ENCODE measurements at places on chromosomes 5 and 9. TPM values are rescaled to one million over a fixed set of nuclear protein-coding genes. Genes with fewer than 3 reads are reported as not detected.
A peak's percentile ranks its signal among the peaks of the same experiment; 100 is the strongest.

DNA sequence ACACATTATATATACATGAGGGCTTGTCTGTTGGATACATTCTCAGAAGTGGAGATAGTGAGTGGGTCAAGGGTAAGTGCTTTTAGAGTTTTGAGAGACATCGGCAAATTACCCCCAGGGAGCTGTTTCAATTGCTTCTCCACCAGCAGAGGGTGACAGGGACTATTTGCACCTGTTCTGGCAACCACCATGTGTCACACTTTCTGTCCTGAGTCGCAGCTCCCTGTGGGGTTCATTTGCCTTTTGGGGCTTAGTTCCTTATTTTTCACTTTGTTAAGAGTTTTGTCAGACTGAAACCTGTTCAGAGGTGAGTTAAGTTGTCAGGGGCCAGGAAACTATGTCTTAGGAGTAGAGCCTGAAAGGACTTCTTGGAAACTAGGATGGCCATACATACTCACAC lies 20.1 kb upstream of the SLC36A1 start:
- no peak overlapping the region for H3K27ac ChIP-seq
- no peaks in the 10 kb centered on the region for H3K4me1 ChIP-seq
- no peak overlapping the region for H3K4me3 ChIP-seq

- no peaks in the 10 kb centered on the region for H3K36me3 ChIP-seq
- no peak overlapping the region for H3K4me3 ChIP-seq
- DNase-seq, result no peak
- peaks cover 8% of the 10 kb centered on the region for H3K4me1 ChIP-seq
- no peaks in the 10 kb centered on the region for H3K27me3 ChIP-seq
- H3K27ac ChIP-seq, result no peak overlapping the region
Measured at GRCh38 chr5:152606776-152607364, 201.8 kb upstream of the NMUR2 start.

DNA sequence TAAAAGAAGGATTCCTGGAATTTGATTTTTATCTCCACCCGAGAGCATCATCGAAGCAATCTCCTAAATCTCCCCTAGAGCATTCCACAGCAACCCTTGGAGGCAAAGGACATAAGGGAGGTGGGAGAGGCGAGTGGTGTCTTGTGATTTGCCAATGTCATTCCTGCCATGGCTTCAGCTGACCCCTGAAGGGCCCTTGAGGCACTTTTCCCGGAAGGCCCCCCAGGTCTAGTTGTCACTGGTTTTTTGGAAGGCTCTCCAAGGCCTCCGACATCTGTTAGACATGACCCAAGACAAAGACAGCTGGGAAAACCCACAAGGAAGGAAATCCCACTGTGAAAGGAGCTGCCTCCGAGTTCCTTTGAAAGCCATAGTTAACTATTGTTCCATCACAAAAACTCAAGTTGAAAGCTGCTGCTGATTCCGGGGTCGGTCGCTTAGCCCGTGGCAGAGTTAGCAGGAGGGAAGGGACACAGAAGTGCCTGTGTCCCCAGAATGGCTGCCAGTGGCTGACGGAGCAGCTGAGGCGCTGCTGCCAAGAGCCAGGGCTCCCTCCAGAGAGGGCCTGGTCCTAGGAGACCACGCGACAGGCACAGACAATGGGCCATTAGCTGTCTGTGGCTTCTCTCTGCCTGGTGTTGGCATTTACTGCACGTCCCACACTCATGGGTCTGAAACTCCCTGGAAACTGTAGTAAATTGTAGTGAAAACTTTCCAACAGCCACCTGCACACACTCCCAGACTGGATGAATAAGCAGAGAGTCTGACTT lies 24.4 kb upstream of the TRIO start:
- H3K4me1 ChIP-seq, result no peaks in the 10 kb centered on the region
- no peak overlapping the region for H3K4me3 ChIP-seq
- H3K27me3 ChIP-seq, result no peaks in the 10 kb centered on the region
- H3K36me3 ChIP-seq, result no peaks in the 10 kb centered on the region

DNA sequence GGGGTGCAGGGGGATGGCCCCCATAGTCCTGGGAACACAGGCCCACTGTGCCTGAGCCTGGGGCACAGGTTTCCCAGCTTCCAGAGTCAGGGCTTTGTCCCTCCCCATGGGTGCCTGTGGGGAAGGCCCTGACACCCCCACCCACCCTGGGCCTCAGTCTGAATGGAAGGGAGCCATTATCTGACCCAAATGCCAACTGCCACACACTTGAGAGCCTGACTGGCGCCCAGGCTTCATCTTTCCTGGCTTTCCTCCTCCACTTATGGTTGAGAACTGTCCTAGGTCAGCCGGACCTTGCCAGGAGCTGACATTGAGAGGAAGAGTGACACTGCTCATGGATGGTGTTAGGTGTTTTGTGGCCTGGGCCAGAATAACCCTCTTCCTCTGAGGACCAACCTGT lies 24.0 kb downstream of the SH3PXD2B start:
- peaks cover 6% of the 10 kb centered on the region for H3K4me1 ChIP-seq
- H3K36me3 ChIP-seq, result no peaks in the 10 kb centered on the region
- H3K27ac ChIP-seq, result no peak overlapping the region
- H3K4me3 ChIP-seq, result no peak overlapping the region

DNA sequence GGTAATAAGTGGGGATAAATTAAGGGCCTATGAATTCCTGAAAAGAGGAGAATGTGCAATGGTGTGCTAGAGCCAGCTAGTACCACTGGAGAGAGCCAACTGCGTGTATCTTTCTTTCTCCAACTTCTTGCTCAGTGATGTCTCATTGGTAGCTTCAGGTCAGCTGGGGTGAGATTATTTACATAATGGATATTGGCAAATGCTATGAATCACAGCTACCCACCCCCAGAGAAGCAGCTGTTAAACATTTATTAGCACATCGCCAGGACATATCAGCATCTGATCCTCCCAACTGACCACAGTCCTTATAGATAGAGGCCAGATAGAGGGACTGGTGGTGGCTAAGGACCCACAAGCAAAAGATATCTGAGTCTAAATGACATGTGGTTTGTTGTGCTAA lies 421.3 kb downstream of the ACTL7B start:
- no peaks in the 10 kb centered on the region for H3K27me3 ChIP-seq
- H3K4me1 ChIP-seq, result peaks cover 2% of the 10 kb centered on the region
- no peak overlapping the region for H3K4me3 ChIP-seq
- no peak overlapping the region for H3K27ac ChIP-seq
- H3K36me3 ChIP-seq, result no peaks in the 10 kb centered on the region

DNA sequence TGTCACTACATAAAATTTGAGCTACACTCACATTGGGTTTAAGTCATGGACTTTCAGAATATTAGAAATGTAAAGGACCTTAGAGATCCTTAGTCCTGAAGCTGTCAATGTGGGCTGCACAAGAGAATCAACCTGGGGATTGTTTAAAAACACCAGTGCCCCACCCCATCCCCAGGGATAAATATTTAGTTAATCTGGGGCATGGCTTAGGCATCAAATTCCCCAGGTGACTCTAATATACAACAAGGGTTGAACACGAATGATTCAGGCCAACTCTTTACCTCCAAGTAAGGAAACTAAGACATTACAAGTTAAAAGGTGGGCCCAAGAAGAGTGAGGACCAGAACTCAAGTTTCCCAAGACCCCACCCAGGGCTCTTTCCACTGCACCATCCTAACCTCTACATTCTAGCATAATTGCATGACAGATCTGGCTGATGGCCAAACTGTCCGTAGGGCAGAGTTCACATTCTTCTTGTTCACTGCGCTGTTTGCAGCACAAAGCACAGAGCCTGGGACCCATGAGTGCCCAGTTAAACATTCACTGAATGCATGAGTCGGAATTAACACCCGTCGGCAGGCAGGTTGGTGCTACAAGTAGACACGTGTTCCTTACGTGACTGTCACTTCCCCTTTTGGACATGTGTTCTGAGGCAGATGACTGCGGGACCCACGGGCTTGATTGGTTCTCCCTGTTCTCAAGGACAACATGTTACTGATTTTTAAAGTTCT lies 25.2 kb downstream of the CYFIP2 start:
- no peaks in the 10 kb centered on the region for H3K27me3 ChIP-seq
- peaks cover 4% of the 10 kb centered on the region for H3K36me3 ChIP-seq
- DNase-seq, result no peak
- no peak overlapping the region for H3K4me3 ChIP-seq
- no peak overlapping the region for H3K27ac ChIP-seq

- H3K4me1 ChIP-seq, result no peaks in the 10 kb centered on the region
- H3K4me3 ChIP-seq, result no peak overlapping the region
- no peaks in the 10 kb centered on the region for H3K27me3 ChIP-seq
- no peak overlapping the region for H3K27ac ChIP-seq
- no peak for DNase-seq
- no peaks in the 10 kb centered on the region for H3K36me3 ChIP-seq
Measured at GRCh38 chr5:111398013-111398412, 114.3 kb downstream of the STARD4 start.

DNA sequence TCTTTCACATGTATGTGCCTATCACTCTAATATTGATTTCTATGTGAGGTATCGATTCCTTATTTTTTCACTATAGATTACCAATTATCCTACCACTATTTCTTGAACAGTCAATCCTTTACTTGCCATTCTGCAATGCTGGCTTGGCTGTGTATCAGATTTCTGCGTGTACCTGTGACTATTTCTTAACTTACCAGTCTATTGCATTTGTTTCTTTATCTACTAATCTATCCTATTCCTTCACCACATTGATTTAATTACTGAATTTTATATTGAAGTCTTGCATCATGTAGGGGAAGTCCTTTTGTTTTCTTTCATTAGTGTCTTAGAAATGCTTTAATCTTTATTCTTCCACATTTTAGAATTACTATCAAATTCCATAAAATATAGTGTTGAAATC lies 684.8 kb downstream of the LRRC70 start:
- no peaks in the 10 kb centered on the region for H3K36me3 ChIP-seq
- no peak overlapping the region for H3K27ac ChIP-seq
- H3K27me3 ChIP-seq, result no peaks in the 10 kb centered on the region
- no peak overlapping the region for H3K4me3 ChIP-seq
- H3K4me1 ChIP-seq, result no peaks in the 10 kb centered on the region

- no peaks in the 10 kb centered on the region for H3K27me3 ChIP-seq
- H3K4me1 ChIP-seq, result peaks cover 17% of the 10 kb centered on the region
- no peaks in the 10 kb centered on the region for H3K36me3 ChIP-seq
Measured at GRCh38 chr9:69996967-69997366, 46.7 kb upstream of the MAMDC2 start.

DNA sequence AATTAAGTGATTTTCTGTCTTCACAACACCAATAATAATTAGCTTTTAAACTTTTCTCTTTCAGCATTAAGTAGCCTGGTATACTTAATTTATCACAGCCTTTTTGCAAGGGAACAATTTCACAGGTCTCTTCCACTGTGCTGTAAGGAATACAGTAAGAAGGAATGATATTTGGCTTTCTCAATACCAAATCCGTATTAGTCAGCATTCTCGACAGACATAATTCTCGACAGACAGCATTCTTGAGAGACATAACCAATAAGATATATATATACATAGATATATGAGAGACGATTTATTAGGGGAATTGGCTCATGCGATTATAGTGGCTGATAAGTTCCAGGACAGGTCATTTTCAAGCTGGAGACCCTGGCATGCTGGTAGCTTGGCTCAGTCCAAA lies 18.0 kb downstream of the PRKAA1 start:
- no peak overlapping the region for H3K4me3 ChIP-seq
- H3K27me3 ChIP-seq, result no peaks in the 10 kb centered on the region
- no peak overlapping the region for H3K27ac ChIP-seq
- peaks cover 15% of the 10 kb centered on the region for H3K4me1 ChIP-seq
- DNase-seq, result no peak

- H3K4me1 ChIP-seq, result no peaks in the 10 kb centered on the region
- no peak overlapping the region for H3K27ac ChIP-seq
- no peaks in the 10 kb centered on the region for H3K27me3 ChIP-seq
Measured at GRCh38 chr9:126116351-126117157, 210.1 kb upstream of the MVB12B start.

DNA sequence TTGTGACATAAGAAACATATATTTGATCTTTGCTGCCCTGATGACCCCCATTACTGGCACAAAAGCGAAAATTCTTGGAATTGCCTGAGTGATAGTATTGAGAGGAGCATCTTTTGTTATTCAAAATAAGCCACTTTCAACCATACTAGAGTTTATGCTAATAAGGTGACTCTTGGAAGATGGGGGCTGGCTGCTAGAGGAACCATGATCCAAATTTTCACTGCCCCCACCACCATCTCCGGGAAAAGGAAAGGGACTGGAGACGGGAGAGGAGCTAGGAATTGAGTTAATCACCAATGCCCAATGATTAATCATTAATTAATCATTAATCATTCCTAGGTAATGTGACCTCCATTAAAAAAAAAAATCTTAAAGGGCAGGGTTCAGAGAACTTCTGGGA lies 25.6 kb downstream of the FBXW11 start:
- no peaks in the 10 kb centered on the region for H3K36me3 ChIP-seq
- H3K27ac ChIP-seq, result no peak overlapping the region
- no peak for DNase-seq
- no peak overlapping the region for H3K4me3 ChIP-seq
- H3K27me3 ChIP-seq, result no peaks in the 10 kb centered on the region

DNA sequence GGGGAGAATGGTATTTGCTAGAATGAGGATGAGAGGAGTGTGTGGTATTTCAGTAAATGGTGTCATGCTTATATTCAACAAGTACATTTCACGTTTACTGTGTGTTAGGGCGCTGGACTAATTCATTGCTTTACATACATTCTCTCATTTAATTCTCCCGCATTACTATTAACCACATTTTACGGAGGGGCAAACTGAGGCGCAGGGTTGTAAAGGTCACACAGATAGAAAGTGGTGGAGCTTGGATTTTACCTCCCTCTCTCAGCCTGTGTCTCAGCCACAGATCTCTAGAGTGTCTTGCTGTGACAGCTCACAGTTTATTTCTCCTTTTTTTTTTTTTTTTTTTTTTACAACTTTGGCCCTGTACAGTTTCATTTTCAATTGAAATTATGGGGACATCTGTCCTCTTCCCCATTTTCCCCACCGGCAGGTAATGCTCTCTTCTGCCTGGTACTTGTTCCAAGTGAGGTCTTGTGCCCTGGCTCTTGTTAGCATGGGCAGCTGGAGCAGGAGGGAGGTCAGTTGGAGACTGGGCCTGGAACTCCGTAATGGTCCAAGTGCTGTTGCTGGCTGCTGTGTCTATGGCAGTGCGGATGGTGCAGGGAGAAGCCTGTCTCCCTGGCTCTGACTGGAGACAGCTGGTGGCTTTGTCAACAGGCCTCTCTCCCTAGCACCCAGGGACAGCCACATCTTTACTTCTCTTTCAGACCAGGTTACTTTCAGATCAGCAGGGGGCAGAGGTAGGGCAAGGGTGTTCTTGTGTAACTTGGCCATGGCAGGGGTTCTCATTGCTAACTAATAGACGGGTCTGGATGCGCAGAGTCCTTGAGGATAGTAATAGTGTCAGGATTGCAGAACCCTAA lies 20.5 kb upstream of the NDST1 start:
- peak overlapping the region; percentile 88 for H3K27ac ChIP-seq
- peaks cover 48% of the 10 kb centered on the region for H3K4me1 ChIP-seq
- H3K36me3 ChIP-seq, result no peaks in the 10 kb centered on the region
- peak overlapping the region; percentile 95 for H3K4me3 ChIP-seq
- no peaks in the 10 kb centered on the region for H3K27me3 ChIP-seq

TPM2 gene
- 4,158 TPM for total RNA-seq

INSL6 gene
- total RNA-seq, result not detected

ANKRD31 gene
- 0.14 TPM for total RNA-seq

PCDHGA4 gene
- 11.4 TPM for total RNA-seq

TLE1 gene
- total RNA-seq, result 69.7 TPM

LCN2 gene
- not detected for total RNA-seq

RAB3C gene
- 2.8 TPM for total RNA-seq

NOXA1 gene
- total RNA-seq, result 9.6 TPM

TESK1 gene
- 64.5 TPM for total RNA-seq

JAK2 gene
- total RNA-seq, result 77.8 TPM

Measured in thoracic aorta (tissue), 2 donors.